Left lung (tissue), 14 donors: ENCODE measurements at places on chromosomes 1 and 21. TPM values are rescaled to one million over a fixed set of nuclear protein-coding genes. Genes with fewer than 3 reads are reported as not detected.

DNA sequence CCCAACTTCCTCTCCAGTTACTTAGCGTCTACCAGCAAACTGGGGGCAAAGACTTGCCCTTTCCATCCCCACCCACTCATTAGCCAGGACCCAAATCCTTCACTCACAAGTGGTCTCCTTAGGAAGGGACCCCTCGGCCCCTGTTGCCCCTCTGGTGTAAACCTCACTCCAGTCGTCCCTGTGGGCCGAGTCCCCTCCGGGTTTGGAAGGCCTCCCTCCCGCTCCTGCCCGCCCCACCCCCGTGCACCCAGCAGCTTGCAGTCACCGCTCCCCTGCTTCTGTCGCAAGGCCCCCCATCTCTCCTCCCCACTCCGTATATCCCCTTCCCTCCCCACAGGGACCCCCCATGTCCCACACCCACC, 1.2 kb downstream of the EFHD2 start:
- DNase-seq = no peak

DNA sequence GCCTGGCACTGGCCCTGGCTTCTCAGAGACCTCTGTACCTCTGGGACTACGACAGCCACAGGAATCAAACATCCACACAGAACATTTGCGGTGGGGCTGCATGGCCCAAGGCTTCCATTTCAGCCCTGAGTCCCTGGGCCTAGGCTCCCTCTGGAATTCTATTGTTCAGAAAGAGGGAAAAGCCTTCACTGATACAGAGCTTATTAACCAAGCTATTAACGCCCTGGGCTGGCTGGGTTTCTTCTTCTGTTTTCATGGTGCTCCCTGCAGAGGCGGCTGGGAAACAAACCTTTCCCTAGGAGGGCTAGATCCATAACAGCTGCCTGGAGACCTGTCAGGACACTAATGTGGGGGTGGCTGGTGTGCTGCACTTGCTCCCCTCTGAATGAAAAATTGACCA, 88.2 kb downstream of the KAZN start:
- no peak for DNase-seq

- peak; percentile 86 for DNase-seq
These were observed 38.2 kb upstream of the WASF2 start for GRCh38 chr1:27527890-27528817.

DNA sequence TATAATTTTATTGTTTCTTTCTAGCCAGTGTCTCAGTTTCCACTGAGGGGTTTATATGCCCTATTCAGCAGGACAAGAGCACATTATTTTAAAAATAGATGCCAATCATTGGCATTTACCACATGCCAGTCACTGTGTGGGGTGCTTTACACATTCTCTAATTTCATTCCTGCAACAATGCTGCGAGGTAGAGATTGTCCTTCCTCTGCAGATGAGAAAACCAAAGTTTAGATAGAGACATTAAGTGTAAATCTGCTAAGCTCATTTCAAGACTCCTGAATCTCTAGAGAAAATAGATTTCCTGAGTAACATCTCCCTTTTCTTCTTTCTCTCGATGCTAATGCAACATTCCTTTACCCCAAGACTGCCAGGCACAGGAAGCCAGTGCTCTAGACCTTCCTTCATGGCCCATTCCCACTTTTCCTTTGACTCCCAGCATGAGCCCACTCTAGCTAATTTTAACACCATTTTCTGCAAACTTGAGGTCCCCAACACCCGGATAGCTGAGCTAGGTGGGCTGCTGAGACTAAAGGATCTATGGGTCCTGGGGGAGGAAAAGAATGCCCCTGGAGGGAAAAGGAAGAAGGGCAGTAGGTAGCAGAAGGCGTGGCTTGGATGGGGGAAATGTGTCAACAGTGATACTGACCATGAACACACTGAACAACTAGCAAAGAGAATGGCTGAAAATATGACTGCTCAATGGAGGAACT, 50.0 kb downstream of the SH3GLB1 start:
- DNase-seq = no peak

DNA sequence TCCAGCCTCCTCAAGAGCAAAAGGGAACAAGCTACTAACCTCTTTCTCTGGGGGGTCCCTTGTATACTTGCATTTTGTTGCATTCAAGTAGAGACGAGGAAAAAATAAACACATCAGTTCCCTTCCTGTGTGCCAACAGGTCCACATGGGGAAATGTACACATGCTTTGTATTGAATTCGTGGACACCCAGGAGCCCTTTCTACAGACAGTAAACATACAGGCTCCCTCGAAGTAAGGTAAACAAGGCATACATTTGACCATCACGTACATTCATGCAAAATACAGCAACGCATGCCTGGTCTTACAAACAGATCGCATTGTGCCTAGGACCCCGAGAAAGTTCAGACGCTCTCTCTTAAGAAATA, 1.1 kb downstream of the KCND3 start:
- DNase-seq = no peak

ATP8B2 gene
- total RNA-seq = 35.2 TPM

PWP2 gene
- total RNA-seq = 6.7 TPM

PGBD5 gene
- 2.3 TPM for total RNA-seq

DNA sequence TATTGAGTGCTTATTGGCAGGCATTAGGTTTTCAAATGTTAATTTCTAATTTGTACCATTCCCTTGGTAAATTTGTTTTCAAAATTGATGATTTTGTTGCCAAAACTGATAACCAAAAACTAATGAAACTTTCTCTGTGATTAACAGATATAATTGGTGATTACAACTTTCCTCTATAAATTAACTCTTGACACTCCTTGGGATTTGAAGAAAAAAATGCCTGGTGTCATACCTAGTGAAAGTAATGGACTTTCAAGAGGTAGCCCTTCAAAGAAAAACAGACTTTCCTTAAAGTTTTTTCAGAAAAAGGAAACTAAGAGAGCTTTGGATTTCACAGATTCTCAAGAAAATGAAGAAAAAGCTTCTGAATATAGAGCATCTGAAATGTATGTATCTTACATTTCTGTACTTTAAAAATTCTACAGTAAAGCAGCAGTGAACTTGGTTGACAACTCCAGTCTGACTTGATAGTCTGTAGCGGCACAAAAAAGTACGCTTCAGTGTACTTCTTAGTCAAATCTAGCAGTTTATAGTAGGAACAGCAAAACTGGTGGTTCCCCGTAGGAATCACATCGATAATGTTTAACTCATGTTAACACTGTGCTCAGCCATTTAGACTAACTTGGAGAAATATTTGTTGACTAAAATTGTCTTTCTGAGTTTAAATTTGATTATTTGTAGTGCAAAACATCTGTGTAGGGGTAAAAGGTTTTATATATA, 3.0 kb downstream of the USP1 start:
- DNase-seq = no peak

DNA sequence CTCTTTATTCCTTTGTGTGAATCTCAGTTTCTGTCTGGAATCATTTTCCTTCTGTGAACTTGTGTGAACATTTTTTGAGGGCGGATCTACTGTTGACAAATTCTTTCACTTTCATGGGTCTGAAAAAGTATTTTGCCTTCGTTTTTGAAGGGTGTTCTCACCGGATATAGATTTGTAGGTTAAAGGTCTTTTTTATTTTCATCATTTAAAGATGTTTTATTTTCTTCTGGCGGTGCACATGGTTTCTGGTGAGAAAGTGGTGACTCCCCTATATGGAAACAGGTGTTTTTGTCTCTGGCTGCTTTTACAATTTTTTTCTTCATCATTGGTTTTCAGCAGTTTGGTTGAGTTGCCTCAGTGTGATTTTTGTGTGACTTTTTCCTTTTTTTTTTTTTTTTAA, 94.9 kb downstream of the DYRK1A start:
- DNase-seq = no peak

- DNase-seq = no peak
These were observed 11.2 kb downstream of the URB1 start for GRCh38 chr21:32381571-32381970.

- DNase-seq = no peak
These were observed 16.3 kb downstream of the SGIP1 start for GRCh38 chr1:66550243-66550642.

- no peak for DNase-seq
These were observed 11.9 kb upstream of the NBL1 start for GRCh38 chr1:19632211-19632610.

DNA sequence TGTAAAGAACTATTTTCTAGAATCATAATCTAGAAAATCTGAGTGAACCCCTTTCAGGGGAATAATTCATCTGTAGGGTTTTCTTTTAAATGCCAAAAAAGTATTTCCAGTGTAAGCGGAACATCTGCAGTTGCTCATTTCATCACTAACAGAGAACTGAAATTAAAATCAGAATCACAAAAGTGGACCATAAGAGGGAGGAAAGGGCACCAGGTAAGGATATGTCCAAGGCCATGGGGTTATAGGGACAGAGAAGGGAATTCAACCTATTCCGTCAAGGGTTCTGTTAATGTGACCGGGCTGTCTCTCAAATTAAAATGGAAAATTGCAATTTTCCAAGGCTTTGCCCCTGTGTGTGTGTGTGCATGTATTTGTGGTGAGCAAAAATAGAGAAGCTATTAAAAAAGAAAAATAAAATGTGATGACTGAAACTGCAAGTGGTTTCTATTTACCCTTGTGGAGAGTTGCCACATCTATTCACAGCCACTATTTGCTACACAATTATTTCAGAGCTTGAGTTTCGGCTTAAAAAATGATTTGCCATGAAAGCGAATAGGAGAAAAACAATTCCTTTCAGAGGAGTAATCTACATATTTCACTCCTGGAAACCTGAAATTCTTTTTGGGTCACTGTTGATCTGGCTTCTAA, 53.1 kb downstream of the APP start:
- no peak for DNase-seq

DNA sequence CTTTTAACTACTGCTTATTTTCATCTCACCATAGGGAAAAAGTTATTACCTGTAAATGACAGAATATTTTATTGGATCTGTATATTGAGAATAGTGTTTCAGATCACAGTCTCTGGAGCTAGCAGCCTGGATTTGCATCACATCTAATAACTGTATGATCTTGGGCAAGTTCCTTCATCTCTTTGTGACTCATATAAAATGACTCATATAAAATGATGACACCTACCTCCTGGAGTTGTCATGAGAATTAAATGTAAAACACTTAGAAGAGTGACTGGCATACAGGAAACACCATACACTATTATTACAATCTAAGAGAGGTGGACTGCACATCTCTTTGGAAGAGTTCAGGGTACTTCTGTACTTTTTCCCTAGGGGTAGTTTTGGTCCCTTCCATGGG, 421.3 kb downstream of the NEGR1 start:
- no peak for DNase-seq

DIO1 gene
- not detected for total RNA-seq

DNA sequence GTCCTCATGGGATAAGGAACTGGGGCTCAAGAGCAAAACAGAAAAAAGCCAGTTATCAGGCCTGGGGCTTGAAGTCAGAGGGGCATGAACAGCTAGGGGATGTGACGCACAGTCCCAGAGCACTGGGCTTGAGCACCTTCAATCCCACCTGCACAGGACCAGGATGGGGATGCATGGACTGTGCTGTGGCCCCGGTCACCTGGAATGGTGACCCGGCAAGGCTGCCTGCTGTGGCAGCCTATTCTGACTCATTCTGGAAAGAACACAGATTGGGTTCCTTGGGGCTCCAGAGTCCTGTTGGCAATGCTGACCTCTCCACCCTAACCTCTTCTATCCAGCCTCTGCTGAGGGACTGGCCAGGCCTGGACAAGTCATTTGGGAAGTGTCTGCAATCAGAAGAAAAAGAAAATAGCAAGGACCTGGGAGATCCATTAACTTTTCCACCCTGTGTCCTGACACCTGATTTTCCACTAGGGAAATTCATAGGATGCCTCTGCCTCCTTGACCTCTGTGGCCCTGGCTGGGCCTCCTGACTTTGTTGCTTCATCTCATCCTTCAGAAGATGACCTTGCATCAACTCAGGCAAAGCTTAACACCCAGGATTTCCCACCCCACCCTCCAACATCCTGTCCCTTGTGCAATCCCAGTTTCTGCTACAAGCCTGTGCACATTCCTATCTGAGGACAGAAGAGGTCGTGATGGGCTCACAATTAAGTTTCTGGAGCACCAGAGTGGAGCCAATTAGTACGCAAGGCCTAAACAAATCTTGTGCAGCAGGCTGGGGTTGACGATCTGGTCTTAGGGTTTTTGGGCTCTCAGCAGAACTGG, 17.9 kb upstream of the FMOD start:
- peak; percentile 63 for DNase-seq

DNA sequence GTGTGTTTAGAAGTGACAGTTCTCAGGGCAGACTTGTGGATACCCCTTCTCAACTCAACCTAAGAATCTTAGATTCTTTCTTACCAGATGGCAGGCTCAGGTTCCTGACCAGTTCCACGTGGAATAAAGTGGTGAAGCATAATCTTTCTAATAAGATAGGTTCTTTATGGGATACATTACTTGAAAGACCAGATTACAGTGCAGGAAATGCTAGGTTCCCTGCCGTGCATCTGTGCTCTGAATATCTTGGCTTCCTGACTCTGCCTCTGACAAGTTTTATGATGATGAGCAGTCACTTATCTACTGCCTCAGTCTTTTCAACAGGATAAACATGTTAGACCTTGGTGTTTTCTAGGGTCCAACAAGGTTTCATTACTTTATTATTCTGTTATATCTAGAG, 207.9 kb upstream of the CACYBP start:
- DNase-seq = no peak

OR2L13 gene
- not detected for total RNA-seq

DNA sequence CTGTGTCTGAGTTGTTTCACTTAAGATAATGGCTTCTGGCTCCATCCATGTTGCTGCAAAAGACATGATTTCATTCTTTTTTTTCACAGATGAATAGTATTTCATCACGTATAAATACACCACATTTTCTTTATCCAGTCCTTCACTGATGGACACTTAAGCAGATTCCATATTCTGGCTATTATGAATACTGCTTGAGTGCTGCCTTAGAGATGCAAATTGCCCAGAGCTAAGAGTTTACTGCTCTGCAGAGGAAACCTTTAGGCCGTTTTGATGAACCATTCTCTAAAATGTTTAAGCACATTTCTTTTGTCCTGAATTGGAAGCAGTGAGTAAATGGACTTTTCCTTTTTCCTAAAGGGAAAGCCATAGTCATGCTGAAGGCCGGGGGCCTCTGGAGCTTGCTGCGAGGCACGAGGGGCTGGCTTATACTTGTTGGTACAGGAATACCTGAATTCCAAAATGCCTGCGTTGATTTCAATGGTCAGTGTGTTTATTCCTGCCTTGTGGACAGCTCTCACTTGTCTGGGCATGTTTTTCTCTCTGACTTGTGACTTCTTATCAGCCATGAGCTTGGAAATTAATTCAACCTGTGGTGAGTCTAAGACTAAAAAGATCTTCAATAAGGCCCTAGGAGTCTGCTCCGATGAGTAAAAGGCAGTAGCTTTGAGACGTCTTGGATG, 201.0 kb upstream of the MAP1LC3C start:
- DNase-seq = no peak

GRCh38 chr1:233085566-233085965, 135.2 kb downstream of the NTPCR start:
- no peak for DNase-seq

DNA sequence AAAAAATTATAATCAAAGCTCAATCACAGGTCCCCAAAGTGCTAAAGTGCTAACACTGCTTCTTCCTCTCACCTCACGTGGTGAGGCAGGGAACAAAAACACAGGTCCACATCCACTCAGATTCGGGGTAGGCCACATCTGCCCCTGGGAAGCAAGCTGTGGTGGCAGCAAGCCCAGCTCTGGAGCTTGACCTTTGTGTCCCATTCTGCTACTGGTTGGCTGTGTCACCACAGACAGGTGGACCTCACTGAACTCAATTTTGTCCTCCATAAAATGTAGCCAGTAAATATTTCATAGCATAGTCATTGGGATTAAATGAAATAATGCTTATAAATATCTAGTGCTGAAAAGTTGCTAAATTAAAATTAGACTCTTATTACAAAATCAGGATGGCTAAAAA, 8.5 kb downstream of the AZIN2 start:
- DNase-seq = no peak

RHD gene
- total RNA-seq = 0.44 TPM

TFF3 gene
- 5.5 TPM for total RNA-seq

ESPN gene
- 1.2 TPM for total RNA-seq

- no peak for DNase-seq
These were observed 40.0 kb downstream of the PRAMEF20 start for GRCh38 chr1:13450204-13450603.
